ENCODE measurements at places on chromosomes 11 and 22. TPM values are rescaled to one million over a fixed set of nuclear protein-coding genes. Genes with fewer than 3 reads are reported as not detected.
A peak's percentile ranks its signal among the peaks of the same experiment; 100 is the strongest.

SOX6 gene
- not detected for total RNA-seq

FJX1 gene
- 1.6 TPM for total RNA-seq

FGF19 gene
- total RNA-seq, result not detected

RAB38 gene
- 0.92 TPM for total RNA-seq

- DNase-seq, result peak; percentile 73
Measured at GRCh38 chr11:57345555-57346211, 7.5 kb downstream of the P2RX3 start.

DNA sequence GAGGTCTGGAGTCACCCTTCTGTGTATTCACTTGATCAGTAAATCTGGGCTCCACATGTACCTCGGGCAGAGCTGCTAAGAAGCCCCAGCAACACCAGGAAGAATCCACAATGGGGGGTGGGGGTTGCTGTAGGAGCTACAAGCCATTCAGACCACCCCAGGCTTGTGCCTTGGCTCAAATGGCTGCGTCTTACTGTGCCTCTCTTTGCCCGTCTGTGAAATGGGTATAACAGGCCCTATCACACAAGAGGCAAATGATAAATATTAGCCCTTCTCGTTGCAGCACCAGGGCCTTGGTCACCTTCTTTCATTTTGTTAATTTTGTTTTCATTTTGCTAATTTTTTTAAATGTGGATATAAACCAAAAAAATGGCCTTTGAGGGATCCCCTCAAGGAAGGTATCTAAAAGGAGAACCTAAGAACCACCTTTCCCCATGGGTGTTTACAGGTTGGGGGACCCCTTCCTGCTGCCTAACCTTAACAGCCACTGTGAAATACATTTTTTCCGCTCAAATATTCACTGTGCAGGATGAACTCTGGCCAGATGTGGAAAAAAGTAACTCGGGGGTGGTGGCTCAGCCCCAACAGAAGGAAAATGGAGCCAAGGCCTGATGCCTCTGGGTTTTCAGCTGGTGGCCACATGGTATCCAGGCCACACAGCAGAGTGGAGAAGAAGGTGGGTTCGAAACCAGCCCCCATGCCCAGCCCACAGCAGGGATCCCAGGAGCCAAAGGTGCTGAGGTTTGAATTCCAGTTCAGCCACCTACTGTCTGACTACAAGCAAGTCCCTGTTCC, 284.0 kb downstream of the MN1 start:
- DNase-seq, result no peak

GRCh38 chr11:116207421-116208141, 565.2 kb downstream of the BUD13 start:
- DNase-seq, result no peak

GRCh38 chr11:6541356-6541755, 44.3 kb downstream of the DNHD1 start:
- no peak for DNase-seq

DNA sequence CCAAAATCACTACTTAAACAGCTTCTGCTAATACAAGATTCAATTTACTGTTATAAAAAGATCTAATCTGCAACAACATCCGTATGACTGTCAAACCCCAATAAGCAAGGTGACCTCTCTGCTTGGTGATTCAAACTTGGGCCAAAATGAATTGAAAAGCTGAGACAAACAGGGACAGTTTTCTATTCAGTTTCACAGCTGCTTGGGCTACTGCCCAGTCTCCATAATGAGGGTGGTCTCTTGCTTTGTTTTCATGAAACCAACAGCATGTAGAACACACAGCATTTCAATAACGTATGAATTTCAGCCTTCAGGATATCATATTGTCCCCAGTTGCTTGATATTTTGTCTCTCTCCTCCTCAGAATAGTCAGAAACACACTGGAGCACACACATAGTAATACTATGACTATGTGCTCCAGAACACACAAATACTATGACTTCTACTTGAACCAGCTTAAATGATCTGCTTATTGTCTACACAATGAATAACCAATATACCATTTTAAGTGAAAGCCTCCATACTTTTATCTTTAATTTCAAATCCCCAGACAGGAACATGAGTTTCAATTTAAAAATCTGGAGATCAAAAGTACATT, 285.0 kb downstream of the TTC28 start:
- no peak for DNase-seq

GRCh38 chr11:66881927-66882452, 25.1 kb downstream of the LRFN4 start:
- DNase-seq, result no peak

DNA sequence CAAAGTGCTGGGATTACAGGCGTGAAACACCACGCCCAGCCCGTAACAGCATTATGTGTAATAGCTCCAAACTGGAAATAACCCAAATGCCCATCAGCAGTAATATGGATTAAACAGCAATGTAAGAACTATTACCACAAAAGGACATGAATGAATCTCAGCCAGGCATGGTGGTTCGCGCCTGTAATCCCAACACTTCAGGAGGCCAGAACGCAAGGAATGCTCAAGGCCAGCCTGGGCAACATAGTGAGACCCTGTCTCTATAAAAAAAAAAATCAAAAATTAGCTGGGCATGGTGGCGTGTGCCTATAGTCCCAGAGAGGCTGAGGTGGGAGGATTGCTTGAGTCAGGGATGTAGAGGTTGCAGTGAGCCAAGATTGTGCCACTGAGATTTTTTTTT, 3.1 kb upstream of the DPF2 start:
- no peak for DNase-seq

- no peak for DNase-seq
Measured at GRCh38 chr11:134994431-134994830, 582.4 kb upstream of the B3GAT1 start.
